ENCODE measurements at places on chromosomes 3 and 15.

DNA sequence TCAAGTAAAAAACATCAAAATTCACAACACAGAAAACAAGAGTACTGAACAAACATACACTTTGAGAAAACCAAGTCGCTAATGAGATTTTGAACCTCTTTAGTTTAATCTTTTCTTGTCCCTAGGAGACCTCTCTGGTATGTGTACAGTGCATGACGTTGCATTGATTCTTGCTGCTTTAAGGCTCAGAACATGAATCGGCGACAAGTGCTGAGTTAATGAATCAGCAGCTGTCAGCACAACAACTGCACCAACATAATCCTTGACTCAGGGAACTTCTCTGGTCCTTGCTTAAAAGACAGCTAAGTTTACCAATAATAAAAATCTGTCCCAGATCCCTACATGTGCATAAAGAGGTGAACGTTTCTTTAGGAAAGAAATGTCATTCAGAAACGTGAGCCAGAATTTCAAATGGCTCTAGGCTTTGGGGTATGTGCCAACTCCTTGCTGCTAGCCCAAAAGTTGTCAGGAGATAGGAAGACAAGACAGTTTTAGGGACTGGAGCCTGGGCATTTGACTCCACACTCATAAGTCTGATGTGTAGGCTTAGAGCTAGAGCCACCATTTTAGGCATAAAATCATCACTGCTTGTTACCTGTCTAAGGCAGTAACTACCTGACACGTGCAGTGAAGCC is 86.9 kb downstream of the IL5RA start:
- no peak for DNase-seq

- no peak for DNase-seq
Measured at GRCh38 chr3:73052857-73053256, 8.6 kb upstream of the EBLN2 start.

DNA sequence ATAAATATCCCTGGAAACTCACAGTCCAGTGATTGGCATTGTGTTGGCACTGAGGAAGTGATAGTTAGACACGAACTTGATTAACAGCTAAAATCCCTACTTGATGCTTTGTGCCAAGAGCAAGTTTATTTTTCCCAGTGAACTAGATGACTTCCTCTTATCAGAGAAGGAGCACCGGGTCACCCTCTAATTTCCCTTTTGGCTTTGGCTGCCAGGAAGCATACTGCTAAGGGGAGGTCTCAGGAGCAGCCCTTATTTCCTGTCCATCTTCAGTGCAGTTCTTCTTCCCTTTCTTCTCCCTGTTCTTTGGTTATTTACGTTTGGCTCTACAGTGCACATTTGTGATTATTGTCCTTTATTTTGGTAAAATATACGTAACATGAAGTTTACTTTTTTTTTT is 13.0 kb downstream of the FBLN2 start:
- DNase-seq, result no peak

GRCh38 chr3:23254835-23255234 is 51.7 kb downstream of the UBE2E2 start:
- DNase-seq, result no peak

GRCh38 chr15:82052751-82053150 is 6.9 kb upstream of the MEX3B start:
- no peak for DNase-seq

- DNase-seq, result peak; percentile 19
Measured at GRCh38 chr15:90001062-90001682, at the start of gene ZNF710. ZNF710 (plus strand) TSS chr15:90001324; CDS start chr15:90067138, 65,814 bp downstream.

- no peak for DNase-seq
Measured at GRCh38 chr15:30940359-30940758, 36.6 kb downstream of the FAN1 start.

- no peak for DNase-seq
Measured at GRCh38 chr15:38874464-38874863, 309.9 kb upstream of the RASGRP1 start.

DNA sequence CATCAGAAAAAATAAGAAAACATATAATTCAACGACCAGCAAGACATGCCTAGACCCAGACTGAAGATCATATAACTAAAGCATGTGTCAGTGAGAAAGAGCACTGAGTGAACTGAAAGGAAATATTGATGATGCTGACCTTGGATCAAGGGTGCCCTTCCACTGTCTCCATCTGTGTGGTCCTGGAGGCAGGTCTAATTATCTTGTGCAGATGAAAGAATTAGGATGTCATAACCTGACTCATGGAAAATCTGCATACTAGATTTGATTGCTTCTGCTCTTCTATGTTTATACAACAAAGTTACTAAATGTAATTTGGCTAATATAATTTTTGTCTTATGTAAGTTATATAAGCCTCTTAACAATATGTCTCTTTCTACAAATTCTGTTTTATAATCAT is 264.6 kb upstream of the TGFBR2 start:
- DNase-seq, result no peak

GRCh38 chr3:129313415-129313664 is 34.7 kb downstream of the HMCES start:
- no peak for DNase-seq

GRCh38 chr3:135242285-135242684 is 447.2 kb downstream of the EPHB1 start:
- DNase-seq, result no peak

- no peak for DNase-seq
Measured at GRCh38 chr3:159609625-159610024, 379.0 kb upstream of the IL12A start.

- DNase-seq, result no peak
Measured at GRCh38 chr3:167493244-167493643, 19.4 kb upstream of the SERPINI2 start.

DNA sequence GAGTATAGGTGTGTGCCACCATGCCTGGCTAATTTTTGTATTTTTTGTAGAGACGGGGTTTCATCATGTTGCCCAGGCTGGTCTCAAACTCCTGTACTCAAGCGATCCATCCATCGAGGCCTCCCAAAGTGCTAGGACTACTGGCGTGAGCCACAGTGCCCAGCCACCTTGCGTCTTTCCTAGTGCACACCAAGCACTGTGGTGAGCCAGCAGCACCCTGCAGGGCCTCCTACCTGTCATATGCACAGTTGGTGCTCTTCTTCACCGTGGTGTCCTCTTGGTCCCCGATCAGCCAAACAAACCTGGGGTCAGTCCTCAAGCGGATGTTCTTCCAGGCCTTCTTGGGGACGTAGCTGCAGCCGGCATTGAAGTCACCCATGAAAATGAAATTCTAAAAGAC is 13.2 kb downstream of the DNASE1L3 start:
- DNase-seq, result no peak

GRCh38 chr15:98667521-98668179 is 19.3 kb downstream of the IGF1R start:
- no peak for DNase-seq

DNA sequence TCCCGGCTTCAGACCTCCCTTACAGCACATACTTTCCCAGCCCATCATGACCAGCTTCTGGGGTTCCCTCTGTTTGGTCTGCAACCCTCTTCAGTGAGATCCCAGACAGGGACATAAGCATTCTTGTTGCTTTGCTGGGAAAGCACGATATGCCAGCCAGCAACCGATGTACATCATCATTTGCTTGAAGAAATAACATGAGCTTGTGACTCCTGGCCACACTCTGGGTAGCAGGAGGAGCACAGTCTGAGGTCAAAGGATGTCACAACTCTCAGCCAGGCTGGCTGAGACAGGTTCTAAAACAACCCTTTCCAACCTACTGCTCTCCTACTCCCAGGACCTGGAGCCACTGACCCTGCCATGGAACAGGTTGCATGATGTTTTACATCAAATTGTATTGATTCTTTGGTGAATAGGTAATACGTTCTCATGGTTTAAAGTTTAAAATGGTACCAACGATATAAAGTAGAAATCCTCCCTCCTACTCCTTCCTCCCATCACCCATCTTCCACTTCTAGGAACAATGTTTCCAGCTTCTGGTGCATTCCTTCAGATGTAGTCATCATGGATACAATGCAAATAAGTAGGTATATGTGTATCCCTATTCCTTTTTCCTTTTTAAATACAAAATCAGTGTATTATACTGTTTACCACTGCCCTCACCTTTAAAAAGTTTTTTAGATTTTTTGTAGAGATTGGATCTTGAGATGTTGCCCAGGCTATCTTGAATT is 190.3 kb downstream of the OPA1 start:
- DNase-seq, result no peak

All from stimulated activated CD4-positive, alpha-beta T cell treated with anti-CD3 and anti-CD28 coated beads, Interleukin-4, amount 100 ng/mL, for 4 hours (primary cell).